Astrocyte (in vitro differentiated cells and primary cell): ENCODE measurements at places on chromosomes 2 and 18.
A peak's percentile ranks its signal among the peaks of the same experiment; 100 is the strongest.

- no peak for DNase-seq
Observed at GRCh38 chr18:12497839-12498238, 90.1 kb downstream of the PRELID3A start.

- no peak for DNase-seq
Observed at GRCh38 chr2:110994250-110994961, 126.3 kb upstream of the BCL2L11 start.

DNA sequence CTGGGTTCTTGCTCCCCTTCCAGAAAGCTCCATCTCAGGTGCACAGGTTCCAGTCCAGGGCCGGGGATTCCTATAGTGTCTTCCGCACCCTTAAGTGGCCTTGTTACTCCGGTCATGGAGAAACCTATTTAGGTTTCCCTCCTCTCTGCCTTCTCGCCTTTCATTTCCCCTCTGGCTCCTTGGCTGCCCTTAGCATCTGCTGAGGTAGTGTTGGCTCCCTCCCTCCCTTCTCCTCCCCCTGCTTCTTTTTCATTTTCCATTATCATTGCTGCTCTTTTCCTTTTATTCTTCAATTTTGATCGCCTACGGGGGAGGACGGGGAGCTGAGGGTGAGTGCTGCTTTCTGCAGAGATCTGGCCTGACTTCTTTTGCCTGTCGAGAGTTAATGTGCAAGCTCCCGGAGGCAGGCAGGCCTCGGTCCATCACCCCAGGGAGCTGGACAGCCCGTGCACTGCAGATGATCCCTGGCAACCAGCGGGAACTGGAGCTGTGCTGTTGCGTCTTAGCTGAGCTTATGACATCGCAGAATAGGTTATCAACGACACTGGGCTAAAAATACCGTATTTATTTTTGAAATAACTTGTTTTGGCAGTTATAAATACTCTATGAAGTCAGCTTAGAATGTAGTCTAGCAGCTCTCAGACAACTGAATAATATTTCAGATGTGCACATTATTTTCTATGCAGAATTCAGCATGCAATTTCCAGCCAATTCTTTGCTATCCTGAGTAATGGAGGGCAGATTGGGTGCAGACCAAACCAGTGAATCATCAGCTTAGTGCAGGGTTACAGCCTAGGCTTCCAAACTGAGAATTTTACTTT lies 141.9 kb downstream of the SLC4A3 start:
- DNase-seq, result peak; percentile 52

DNA sequence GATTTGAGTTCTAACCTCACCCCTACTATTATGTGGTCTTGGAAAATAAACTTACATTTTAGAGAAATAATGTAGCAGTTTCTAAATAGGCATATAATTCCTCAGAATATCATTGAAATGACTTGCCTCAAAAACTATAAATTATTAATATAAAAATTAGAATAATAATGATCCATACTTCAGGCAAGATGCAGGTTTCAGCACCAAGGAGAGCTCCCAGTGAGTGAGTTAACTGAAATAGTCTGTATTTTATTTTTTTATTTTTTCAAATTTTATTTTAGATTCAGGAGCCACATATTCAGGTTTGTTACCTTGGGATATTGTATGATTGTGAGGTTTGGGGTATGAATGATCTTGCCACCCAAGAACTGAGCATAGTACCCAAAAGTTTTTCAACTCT lies 472.2 kb upstream of the DCC start:
- DNase-seq, result no peak

- no peak for DNase-seq
Observed at GRCh38 chr2:132415256-132415914, 1.2 kb upstream of the GPR39 start.

DNA sequence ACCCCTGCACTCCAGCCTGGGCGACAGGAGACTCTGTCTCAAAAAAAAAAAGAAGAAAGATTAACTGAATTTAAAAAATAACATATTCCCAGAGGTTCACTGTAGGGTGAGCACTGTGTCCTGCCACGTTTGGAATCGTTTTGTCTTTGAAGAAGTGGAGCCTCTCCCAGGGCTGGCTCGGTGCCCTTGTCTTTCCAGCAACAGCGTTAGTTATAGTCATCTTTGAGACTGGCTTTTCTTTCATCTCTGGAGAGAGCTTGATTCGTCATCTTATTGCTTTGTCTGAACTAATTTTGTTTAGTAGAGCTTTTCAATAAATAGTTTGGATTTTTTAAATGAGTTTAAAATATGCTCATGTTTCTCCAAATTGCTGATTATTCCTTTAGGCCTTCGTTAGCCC lies 50.5 kb downstream of the IMPA2 start:
- DNase-seq, result peak; percentile 87

DNA sequence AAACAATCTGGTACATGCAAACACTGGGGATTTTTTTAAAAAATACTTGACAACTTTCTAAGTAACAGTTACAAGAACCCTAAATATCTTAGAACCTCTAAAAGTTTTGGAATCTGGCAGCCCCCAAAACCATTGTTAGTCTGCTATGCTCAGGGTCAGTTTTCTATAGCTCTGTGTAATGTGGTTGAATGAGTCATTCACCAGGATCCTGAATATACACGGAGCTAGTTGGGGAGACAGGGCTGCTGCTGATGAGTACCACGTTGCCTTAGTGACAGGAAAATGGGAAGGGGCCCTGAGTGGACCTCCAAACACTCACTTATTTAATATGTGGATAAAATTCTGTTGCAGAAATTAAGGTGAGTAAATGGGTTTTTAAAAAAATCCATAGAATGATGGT lies 36.9 kb upstream of the TANC1 start:
- peak; percentile 85 for DNase-seq

DNA sequence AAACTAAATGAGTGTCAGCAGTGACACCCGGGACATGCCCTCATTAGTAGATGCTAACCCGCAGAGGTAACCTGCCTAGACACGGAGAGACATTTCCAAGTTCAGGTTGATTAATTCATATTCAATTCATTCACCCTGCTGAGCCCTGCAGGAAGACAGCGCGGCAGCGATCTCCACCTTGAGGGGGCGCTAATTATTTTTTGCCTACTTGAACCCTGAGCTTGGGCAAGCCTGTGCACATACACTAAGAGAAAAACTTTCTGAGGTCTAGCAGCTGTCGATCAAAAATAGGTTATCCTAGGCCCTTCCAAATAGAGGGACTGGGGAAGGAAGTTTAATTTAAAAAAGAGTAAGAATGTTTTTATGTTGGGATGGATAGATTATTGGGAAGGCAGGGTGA lies 1.3 kb upstream of the LYPD6 start:
- DNase-seq, result no peak

GRCh38 chr2:151556121-151556520 lies 146.4 kb downstream of the RIF1 start:
- no peak for DNase-seq

DNA sequence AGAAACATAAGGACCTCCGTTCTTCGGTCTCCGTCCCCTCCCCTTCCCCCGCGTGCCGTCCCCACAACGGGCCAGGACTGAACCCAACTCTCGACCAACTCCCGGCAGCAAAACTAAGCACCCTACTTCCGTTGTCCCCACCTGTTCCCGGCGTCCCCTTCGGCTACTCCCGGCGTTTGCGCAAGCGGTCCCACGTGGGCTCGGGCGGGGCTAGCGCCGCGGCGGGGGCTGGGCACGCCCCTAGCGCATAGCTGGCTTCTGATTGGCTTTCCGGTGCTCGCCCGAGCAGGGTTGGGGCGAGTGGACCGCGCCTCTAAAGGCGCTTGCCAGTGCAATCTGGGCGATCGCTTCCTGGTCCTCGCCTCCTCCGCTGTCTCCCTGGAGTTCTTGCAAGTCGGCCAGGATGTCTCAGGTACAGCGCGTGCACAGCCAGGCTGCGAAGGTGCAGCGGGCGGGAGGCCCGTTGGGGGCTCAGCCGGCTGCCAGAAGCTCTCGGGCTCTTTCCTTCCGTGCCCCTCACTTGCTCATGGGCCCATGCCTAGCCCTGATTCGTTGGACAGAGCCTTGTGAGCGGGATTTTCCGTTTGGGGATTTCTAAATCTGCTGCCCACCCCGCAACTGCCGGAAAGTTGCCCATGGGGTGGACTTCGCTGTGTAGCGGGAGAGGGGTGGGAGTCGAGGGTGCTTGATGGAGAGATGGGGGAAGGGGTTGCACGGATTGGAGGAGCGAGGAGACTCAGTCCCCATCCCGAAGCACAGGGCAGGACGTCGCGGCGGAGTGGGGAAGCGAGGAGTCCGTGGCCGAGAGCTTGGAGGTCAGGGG lies at the start of the genes C2orf76 and DBI:
Gene C2orf76, minus strand, starts transcription at position 186 of the 823 bp plus-strand sequence. CDS start 26,875 bp downstream, outside the sequence.
Gene DBI, plus strand, starts transcription at position 329 of the 823 bp plus-strand sequence. Its CDS starts 75 bp downstream, at position 404.
- DNase-seq, result peak; percentile 85
